ENCODE measurements at places on chromosomes 12 and 14.

- DNase-seq: no peak
Measured at GRCh38 chr12:9365296-9365695, 157.1 kb upstream of the PZP start.

- DNase-seq: no peak
Measured at GRCh38 chr12:80847575-80847974, 90.2 kb downstream of the LIN7A start.

GRCh38 chr14:69354383-69355153 is 43.5 kb downstream of the ERH start:
- DNase-seq: no peak

DNA sequence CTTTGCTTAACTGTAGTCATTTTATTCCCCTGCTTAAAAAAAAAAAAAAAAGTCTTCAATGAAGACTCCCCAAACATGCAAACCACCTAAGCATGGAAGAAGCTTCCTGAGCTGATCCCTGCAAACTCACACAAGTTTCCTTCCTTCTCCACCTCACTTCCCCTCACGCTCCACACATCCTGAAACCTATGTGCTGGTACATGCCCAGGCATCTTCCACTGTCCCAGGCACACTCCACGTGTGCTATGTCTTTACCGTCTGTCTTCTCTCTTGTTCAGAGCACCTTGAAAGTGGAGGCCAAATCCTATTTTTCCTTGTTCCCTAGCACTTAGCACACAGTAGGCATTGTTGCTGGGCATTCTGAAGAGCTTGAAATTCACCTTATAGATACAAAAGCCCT is 13.4 kb downstream of the LRIG3 start:
- DNase-seq: no peak

DNA sequence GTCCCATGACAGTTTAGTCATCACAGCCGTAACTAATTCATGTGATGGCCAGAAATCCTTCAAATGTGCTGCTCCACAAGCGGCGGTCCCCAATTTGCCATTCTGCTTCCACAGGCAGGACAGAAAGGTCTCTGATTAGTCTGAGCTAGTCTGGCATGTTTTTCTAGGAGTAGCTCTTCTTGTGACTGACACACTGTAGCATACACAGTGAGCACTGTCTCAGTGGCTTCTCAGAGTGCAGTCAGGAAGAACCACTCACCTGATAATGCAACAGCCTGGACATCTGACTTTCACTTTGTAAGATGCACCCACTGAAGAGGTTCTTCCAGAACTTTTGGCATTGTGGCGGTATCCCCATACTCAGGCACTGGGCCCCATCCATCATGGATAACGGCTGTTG is 1266.2 kb downstream of the TMEM121 start:
- DNase-seq: no peak

Measured in H9 (cell line).